ENCODE measurements at places on chromosomes 13 and 19. TPM values are rescaled to one million over a fixed set of nuclear protein-coding genes. Genes with fewer than 3 reads are reported as not detected.

The STK24 gene
- 134 TPM for total RNA-seq

GRCh38 chr19:51127755-51128154 is 3.0 kb downstream of the SIGLEC9 start:
- DNase-seq: no peak

GRCh38 chr19:16867211-16867610 is 21.6 kb upstream of the F2RL3 start:
- no peak for DNase-seq

DNA sequence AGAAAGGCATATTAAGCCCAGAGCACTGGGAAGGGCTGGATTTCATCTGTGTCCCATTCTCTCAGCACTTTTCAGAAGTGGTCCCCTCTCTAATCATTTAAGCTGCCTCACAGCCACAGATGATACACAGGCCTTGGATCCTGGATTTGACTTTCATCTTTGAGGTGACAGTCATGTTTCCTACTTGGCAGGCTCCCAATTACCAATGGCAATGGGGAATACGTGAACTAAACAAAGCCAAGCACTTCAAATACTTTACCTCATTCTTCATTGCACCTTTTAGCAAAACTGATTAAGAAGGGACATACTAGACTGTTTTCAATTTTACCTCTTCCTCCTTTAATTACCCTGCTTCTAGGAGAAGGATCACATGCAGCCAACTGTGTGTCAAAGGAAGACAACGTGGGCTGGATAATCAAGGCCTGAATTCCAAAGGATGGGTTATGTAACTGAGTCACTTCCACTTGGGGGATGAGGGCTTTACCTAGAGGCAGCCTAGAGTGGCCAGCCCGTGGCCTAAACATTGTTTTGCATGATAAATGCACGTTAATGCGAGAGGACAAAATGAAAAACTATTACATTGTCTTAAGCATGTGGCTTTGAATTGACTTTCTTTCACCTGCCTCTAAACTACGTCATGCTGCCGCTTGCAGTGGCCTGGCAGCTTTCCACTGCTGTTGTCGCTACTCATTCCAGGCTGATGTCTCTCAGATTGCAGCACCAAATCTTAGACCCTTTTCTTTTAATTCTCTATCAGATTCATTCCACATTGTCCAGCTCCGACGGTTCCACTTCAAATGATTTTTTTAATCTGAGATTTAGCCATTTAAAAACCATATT is 95.0 kb downstream of the KCTD12 start:
- DNase-seq: no peak

DNA sequence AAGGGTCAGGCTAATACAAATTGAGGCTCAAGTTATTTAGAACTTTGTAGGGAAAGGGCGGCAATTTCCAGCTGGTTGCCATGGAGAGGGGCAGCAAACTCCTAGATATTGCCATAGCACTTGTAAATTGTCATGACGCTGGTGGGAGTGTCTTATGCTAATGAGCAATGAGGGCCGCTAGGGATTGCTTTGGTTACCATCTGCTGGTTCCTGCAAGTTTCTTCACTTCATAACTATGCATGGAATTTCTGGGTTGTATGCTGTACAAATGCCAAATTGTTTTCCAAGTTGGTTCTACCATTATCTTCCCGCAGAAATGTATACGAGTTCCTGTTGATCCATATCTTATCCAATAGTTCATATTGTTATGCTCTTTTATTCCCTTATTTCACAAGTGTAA is 1339.4 kb downstream of the EFNB2 start:
- peak; percentile 58 for DNase-seq

DNA sequence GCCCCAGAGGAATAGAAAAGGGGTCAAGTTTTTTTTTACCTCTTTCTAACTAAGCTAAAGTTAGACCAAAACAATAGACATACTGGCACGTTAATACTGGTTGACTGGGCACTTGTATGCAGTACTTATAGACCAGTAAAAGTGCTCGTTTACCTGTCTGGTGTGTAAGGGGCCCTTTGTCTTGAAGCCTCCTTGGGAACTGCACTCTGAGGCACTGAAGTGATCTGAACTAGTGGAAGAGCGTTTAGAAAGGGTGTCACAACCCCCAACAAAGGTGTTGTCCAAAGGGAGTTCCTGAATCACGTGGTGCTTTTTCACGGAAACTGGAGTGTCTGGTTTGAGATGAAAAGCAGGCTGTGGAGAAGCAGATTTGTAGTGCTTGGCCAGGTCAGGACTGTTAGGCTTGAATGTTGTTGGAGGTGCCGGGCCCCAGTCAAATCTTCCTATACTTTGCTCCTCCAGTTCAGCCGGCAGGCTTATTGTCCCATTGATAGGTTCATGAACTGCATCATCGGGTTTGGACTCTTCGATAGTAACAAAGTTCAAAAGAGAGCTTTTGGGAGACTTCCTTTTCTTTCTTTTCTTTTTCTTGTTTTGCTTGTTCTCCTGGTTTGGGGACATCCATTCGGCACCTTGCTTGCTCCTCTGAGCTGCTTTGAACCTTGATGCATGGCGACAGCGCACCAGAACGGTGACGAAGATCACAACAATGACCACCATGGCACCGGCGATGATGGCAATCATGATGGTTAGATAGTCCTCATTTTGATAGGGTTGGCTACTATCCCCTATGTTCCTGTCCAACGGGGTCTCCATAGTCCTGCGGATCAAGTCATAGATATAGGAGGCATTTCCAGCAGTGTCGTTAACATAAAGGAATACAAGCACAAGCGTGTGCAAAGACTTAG is 4.6 kb downstream of the PCDH9 start:
- DNase-seq: no peak
